ENCODE measurements at places on chromosomes 1 and 21. TPM values are rescaled to one million over a fixed set of nuclear protein-coding genes. Genes with fewer than 3 reads are reported as not detected.

GRCh38 chr1:190098756-190099155, 378.9 kb downstream of the BRINP3 start:
- DNase-seq: no peak

DNA sequence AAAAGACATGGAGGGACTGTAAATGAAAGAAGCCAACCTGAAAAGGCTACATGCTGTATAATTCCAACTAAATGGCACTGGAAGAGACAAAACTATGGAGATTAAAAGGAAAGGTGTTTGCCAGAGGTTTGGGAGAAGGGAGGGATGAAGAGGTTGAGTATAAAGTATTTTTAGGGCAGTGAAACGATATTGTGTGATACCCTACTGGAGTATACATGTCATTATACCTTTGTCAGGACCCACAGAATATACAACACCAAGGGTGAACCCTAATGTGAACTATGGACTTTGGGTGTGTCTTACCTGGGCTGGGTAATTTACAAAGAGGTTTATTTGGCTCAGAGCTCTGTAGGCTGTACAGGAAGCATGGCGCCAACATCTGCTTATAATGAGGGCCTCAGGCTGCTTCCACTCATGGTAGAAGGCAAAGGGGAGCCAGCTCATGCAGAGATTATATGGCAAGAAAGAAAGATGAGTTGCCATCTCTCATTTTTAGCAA, 73.4 kb downstream of the CD2 start:
- no peak for DNase-seq

DNA sequence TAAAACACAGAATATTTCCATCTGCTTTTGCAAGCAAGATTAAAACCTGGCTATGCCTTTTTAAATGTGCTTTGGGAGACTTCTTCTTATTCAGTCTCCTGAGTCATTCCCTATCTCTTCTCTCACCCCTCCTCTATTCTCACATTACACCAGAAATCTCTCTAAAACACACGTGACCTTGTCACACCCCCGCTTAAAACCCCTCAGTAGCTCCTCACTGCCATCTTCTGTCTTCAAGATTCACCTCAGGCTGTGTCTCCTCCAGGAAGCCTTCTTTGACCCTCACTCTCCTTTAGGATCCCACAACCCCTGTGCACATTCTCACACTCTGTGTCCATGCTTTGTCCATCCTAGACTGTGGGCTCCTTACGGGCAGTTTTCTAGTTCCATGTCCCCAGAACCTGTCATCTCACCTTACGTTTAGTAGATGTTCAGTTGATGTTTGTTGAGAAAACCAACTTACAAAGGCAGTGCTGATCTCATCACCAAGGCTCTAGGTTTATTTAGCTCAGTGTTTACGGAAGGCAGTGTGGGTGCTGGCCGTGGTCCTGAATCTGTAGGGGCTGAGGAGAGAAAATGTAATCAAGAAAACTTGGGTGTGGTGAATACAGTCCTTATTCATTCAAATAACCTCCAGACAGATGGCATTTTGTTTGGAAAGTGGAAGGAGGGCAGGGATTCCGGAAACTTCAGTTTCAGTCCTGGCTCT, 143.5 kb downstream of the DMRTA2 start:
- DNase-seq: no peak

- DNase-seq: no peak
Measured at GRCh38 chr1:235617808-235618207, 31.8 kb downstream of the GNG4 start.

- DNase-seq: no peak
Measured at GRCh38 chr1:214635506-214635905, 32.5 kb downstream of the CENPF start.

DNA sequence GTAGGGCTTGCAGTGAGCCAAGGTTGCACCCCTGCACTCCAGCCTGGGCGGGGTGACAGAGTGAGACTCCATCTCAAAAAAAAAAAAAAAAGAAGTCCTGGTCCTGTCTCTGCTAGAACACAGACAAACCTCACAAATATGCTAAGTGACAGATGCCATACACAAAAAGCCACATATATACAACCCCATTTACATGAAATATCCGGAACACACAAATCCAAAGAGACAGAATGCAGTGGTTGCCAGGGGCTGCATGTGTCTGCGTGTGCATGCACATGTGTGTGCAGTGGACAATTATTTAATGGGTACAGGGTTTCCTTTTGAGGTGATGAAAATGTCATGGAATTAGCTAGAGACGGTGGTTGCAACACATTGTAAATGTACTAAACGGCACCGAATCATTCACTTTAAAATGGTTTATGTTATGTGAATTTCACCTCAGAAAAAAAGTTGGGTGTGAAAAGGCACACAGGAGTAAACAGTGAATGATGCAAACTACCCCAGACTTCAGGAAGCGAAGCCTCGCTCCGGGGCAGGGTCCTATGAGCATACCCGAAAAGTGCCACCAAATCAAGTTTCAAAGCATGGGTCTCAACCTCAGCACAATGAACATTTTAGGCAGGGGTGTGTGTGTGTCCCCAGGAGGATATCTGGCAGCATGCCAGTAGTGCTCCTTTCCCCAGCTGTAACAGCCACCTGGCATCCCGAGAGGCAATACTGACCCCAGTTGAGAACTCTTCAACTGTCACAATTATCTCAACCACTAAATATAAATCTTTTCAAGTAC, 48.3 kb downstream of the GNB1 start:
- DNase-seq: no peak

DNA sequence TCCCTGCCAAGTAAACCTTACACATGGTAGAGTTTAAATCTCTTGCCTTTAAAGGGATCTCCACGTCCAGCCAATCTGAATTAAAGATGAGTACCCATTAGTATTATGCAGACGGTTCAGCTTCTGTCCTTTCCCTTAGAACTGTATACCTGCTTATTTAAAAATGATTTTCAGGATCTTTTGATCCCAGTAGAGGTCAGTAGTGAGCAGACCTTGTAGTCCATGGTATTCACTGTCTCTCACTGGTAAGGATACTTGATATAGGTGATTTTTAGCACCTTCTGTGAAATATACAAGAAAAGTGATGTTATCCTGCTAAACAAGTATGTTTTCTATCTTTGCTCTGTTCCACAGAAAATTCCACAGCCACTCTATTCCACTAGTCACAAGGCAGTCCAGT, 1211.6 kb upstream of the ADGRL4 start:
- no peak for DNase-seq

DNA sequence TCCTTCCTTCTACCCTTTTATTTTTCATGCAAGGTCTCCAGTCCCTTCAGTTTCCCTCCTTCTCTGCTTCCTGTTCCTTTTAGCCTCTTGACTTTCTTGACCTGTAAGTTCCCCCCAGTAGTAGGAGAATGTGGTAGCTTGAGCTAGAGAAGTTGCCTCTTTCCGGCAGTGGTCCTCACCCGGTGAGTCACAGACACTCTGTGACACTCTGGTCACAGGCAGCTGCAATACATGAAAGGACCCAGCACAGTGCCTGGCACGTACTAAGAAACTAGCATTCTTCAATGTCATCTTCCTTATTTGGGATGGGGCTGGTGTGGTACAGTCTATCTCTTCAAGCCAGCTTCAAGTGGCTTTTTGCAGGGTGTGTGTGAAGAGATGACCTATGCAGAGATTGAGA, 16.0 kb downstream of the PFKFB2 start:
- no peak for DNase-seq

DNA sequence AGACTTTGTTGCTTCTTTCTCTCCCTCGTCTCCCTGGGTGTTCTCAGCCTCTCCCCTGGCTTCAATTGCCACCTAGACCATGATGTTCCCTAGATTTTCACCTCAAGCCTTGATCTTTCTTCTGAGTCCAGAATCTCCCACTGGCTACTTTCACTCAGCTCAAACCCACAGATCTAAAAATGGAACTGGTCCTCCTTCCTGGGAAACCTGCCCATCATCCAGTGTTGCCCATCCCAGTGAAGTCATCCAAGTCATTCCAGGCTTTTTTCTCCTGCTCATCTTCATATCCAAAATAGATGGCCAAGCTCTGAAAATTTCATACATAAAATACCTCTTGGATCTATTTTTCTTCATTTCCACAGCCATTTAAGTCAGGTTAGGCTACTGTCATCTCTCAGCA, 347.4 kb downstream of the KCNH1 start:
- no peak for DNase-seq

GRCh38 chr1:44237721-44238457, 24.6 kb downstream of the DMAP1 start:
- peak; percentile 45 for DNase-seq

- no peak for DNase-seq
Measured at GRCh38 chr21:25329227-25329825, 278.0 kb downstream of the MRPL39 start.

DNA sequence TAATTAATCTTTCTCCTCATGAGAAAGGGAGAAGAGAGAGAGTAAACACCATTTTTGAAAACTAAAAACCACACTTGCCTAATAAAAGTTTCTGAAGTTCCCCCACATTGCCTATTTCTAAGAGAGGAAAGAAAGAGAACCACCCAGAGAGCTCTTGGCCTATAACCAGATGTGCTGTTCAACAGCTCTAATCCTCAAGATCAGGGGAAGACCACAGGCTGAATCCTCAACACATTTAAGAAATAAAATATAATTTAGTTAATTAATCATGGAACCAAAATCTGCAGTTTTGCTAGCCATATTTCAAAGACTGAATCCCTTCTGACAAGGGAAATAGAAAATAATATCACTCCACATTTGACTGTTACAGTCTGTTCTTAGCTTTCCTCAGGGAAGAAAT, 11.9 kb downstream of the PRRX1 start:
- no peak for DNase-seq

- DNase-seq: no peak
Measured at GRCh38 chr1:228205526-228206436, 2.1 kb upstream of the OBSCN start.

DNA sequence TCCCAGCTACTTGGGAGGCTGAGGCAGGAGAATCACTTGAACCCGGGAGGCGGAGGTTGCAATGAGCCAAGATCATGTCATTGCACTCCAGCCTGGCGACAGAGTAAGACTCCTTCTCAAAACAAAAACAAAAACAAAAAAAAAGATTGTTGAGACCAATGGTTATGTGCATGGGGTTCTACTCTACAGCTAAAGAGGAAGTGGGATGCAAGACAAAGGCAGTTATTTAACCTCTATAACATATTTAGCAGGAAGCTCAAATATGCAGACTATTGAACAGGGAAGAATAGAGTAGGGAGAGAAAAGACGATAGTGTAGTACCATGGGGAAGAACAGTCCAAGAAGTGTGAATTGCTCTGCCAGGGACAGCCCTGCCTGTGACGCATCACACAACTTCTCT, 227.7 kb downstream of the SMYD3 start:
- DNase-seq: no peak

DNA sequence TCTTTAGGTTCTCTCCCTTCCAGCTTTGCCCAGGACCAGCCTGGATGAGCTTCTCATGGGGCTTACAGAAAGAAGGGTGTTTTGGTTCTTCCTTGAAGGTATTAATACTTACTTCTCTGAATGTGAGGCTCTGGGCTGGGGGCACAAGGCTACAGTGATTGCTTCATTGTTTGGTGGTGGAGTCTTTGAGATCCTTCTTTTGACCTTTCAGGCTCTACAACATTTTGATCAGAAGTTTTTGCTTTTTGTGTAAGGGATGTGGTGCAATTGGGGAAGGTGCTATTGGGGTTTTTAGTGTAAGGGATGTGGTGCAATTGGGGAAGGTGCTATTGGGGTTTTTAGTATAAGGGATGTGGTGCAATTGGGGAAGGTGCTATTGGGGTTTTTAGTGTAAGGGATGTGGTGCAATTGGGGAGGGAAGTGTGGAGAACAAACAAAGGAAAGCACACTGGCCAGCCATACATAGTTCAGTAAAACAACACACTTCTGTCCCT, 103.6 kb upstream of the IVNS1ABP start:
- DNase-seq: peak; percentile 17

DNA sequence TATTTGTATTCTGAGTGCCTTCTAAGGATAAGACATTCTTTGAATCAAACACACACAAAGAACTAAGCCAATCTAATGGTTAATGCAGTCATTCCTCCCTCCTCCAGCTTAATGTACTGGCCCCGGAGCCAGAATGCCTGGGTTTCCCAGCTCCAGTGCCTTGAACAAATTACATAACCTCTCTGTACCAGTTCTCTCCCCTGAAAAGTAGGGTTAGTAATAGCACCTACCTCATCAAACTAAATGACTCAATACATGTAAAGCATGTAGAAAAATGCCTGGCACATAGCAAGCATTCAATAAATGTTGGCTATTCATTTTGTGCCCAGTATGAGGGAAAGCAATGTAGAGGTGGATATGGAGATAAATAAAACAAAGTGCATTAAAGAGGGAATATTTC, 14.0 kb downstream of the C1orf52 start:
- DNase-seq: no peak

DNA sequence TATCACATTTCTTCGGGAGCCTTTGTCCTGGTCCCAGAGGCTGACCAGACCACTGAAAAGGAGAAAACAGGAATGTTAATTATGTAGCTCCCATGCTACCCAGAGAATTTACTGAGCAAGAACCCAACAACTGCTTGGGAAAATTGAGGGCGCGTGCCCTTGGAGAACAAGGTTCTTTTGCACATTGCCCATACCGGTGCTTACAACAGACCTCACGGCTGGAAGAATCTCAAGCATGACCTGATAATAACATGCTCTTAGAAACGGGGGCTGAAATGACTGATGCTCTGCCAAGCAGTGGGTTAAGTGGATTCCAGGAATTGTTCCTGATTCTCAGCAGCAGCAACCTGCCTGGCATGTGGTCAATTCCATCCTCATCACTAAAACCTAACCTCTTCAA, 49.3 kb upstream of the AJAP1 start:
- no peak for DNase-seq

- DNase-seq: no peak
Measured at GRCh38 chr1:239947801-239948200, 143.9 kb upstream of the FMN2 start.

GRCh38 chr1:55064861-55065263, 25.5 kb downstream of the PCSK9 start:
- no peak for DNase-seq

- DNase-seq: no peak
Measured at GRCh38 chr1:116096013-116096618, 15.1 kb upstream of the MAB21L3 start.

- no peak for DNase-seq
Measured at GRCh38 chr21:14243874-14244273, 27.9 kb downstream of the RBM11 start.

- DNase-seq: no peak
Measured at GRCh38 chr1:179129702-179130473, 48.0 kb downstream of the TOR3A start.

The CACNA1S gene
- not detected for total RNA-seq

The GJA4 gene
- not detected for total RNA-seq

The COA7 gene
- 41.2 TPM for total RNA-seq

The SLC5A9 gene
- total RNA-seq: not detected

The TCHH gene
- total RNA-seq: 0.11 TPM

The USF1 gene
- total RNA-seq: 67.7 TPM

The PLA2G2D gene
- total RNA-seq: not detected

The ELAPOR1 gene
- total RNA-seq: 13.9 TPM

The ERRFI1 gene
- total RNA-seq: 3.8 TPM
